Activated T-cell treated with anti-CD3 and anti-CD28 coated beads, Interleukin-2, amount 50 U/mL, for 48 hours (primary cell): ENCODE measurements at places on chromosomes 6 and 20.

DNA sequence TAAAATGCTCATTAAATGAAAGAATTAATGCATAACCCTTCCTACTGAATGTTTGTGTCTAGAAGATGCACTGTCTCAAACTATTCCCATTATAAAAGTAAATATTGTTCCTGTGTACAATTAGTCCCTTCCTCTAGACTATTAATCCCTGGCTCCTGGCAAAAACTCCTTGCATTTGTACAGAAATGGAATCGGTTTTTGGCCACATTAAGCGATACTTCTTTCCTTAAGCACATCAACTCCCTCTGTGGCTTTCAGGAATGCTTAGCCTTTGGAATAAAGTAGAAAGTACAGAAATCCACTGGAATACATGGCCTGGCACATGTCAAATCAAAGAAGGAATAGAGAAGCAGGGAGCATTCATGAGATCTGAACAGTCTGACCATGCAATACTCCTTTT is 179.8 kb downstream of the GMPR start:
- DNase-seq, result no peak

GRCh38 chr6:119348748-119349360 is 707 bp downstream of the MAN1A1 start:
- no peak for DNase-seq

DNA sequence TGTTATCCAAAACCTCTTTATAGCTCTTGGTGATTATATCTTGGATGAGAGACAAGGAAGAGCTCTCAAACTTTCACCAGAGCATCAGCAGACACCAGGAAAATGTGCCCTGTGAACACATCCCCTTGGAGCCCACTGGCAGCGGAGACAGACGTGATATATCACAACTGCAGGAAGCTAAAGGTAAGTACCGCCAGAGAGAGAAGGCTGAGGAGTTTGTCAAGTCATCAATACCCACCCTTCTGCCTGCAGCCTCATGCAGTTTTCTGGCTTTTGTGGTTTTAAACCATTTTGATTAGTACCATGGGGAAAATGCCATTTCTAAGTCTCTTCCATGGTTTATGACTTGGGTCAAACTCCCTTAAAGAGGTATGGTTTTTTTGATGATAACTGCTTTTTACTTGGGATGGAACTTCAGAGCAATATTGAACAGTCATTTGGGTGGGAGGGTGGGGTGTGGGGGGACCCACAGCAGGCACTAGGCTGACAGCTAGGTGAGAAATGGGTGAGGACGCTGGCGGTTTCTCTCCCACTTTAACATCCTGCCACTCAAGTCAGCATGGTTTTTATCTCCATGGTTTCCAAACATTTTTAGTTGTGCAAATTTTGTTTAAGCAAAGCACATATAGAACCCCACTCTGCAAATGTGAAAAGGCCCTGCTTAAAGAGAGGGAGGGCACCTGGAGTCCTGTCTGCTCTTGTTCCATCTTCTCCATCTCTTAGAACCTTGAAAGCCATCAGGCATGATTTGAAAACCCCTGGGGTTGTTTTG is 108.4 kb downstream of the SCML4 start:
- DNase-seq, result no peak

GRCh38 chr6:45424451-45424861 is 46.7 kb upstream of the SUPT3H start:
- no peak for DNase-seq

- DNase-seq, result peak; percentile 39
These were observed 83.5 kb upstream of the SPTLC3 start for GRCh38 chr20:12925210-12925755.

GRCh38 chr6:22473991-22474682 is 95.2 kb upstream of the HDGFL1 start:
- no peak for DNase-seq

GRCh38 chr6:77492530-77492929 is 29.2 kb upstream of the HTR1B start:
- no peak for DNase-seq

DNA sequence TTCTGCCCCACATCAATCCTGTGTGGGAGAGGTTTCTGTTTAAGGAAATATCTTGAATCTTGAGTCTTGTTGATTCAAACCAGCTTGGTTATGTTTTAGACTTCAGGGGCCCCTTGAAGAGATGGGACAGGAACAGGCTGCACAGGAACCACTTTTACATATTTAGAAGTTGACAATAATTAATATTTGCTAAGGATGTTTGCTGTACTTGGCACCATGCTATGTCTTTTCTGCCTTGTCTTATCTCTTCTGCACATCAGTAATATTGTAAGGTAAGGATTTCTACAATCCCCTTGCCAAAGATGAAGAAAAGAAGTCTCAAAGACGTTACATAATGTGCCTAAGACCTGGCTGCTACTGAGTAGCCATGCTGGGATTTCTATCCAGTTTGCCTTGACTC is 48.0 kb upstream of the PMEPA1 start:
- no peak for DNase-seq

DNA sequence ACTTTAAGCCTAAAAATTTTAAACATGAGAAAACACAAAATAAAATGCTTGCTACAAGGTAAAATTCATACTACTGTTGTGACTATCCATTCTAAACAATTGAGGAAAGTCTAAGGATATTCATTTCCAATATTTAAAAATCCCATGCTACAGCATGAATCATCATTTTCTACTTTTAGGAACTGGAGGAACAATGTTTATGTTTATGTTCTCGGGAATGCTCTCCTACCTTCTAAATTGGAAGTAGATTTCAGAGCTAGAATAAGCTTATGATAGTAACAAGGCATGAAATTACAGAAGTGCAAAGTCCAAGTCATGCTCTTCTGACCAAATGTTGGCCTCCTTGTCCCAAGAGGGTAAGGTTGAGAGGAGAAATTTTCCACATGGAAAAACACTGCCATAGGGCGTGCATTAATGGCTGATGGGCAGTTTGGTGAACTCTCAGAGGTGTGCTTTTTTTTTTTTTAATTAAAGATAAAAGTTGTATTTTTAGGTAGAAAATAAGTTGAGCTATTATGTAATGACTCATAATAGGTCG is 6.0 kb upstream of the MYLK4 start:
- DNase-seq, result no peak

GRCh38 chr6:112030206-112030960 is 23.5 kb upstream of the CCN6 start:
- no peak for DNase-seq

GRCh38 chr6:135577059-135577538 is 79.6 kb upstream of the AHI1 start:
- DNase-seq, result no peak

GRCh38 chr6:7649037-7649810 is 59.2 kb downstream of the SNRNP48 start:
- DNase-seq, result no peak

DNA sequence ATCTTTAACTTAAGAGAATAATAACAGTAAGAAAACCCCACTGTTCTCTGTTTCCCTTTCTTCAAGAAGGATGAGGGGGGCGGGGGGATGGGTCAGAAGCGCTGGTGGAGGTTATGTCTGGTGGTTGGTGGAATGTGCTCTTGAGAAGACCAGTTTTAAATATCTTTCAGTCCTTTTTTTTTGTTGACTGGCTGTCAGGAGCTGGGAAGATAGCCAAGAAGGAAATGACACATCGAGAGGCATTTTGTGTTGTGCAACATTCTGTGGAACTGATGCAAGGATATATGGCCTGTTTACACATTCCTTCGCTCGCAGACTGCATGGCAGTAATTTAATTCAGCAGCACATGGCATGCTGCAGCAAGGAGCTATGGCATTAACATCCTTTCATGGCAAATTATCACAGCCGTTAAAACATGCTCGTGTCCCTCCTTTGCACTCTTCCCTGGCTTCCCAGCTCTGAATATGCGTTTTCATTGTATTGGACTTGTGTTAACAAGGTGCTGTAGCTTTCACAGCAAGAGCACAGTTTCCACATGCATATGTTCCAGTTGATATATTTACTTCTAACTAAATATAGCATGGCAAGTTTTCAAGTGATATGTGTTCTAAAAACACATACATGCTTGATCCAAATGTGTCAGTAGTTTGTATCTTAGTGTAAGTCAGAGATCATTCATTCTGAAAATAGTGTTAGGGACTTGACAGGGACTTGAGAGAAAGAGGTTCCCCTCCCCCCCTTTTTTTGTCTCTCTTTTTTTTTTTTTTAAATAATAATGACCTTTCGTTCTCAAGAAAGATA is 68.2 kb upstream of the SUPT3H start:
- peak; percentile 48 for DNase-seq
